Karpas-422 (cell line): ENCODE measurements at places on chromosomes 6 and 20.

- DNase-seq: no peak
Observed at GRCh38 chr20:53795170-53795569, 201.5 kb upstream of the ZNF217 start.

- DNase-seq: no peak
Observed at GRCh38 chr20:51303731-51304670, 238.5 kb downstream of the NFATC2 start.

GRCh38 chr6:32190054-32190851, at the start of gene PBX2:
Gene PBX2 (minus strand): TSS chr6:32190202. CDS start chr6:32189915, 287 bp downstream.
- DNase-seq: peak; percentile 97

DNA sequence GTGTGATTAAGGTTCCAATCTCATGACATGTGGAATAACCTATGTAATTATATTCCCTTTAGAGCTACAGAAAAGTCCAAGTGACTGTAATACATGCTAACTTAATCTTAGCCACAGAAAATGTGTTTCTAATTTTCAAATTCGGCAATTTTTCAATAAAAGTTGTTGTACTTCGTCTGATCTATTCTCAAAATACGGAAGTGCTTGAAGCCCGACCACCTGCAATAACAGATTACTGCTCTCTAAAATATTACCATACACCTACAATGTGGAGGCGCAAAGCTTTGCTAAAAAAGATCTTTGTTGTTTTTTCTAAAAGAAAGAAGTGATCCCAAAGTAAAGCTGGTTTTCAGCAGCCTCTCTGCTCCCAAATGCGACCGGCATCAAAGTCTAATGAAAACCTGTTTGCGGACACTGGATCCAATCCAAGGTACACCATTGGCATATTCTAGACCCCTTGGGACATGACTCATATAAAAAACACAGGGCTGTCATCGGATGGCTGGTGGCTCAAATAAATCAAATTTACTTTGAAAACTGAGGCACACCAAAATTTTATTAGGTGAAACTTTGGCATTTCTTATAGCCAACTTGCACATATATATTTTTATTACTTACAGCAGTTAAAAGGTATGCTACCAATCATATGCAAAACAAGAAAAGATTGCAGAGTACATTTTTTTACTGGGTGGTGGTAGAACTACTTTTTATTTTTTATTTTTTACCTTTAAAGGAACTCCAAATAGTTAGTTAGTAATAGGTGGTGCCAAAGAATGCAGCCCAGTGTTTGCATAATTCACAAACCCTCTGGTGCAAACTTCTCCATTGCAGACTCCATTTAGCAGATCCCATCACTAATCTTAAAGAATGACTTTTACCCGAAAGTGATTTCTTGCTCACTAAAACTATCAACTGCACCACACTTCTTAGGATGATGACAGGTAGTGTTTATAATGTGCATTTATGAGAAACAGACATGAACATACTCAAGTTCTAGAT, 118.7 kb upstream of the TBX18 start:
- DNase-seq: no peak

GRCh38 chr6:109052852-109053251, 41.8 kb downstream of the SESN1 start:
- DNase-seq: no peak

GRCh38 chr20:45583502-45583901, 4.4 kb upstream of the WFDC8 start:
- DNase-seq: no peak

DNA sequence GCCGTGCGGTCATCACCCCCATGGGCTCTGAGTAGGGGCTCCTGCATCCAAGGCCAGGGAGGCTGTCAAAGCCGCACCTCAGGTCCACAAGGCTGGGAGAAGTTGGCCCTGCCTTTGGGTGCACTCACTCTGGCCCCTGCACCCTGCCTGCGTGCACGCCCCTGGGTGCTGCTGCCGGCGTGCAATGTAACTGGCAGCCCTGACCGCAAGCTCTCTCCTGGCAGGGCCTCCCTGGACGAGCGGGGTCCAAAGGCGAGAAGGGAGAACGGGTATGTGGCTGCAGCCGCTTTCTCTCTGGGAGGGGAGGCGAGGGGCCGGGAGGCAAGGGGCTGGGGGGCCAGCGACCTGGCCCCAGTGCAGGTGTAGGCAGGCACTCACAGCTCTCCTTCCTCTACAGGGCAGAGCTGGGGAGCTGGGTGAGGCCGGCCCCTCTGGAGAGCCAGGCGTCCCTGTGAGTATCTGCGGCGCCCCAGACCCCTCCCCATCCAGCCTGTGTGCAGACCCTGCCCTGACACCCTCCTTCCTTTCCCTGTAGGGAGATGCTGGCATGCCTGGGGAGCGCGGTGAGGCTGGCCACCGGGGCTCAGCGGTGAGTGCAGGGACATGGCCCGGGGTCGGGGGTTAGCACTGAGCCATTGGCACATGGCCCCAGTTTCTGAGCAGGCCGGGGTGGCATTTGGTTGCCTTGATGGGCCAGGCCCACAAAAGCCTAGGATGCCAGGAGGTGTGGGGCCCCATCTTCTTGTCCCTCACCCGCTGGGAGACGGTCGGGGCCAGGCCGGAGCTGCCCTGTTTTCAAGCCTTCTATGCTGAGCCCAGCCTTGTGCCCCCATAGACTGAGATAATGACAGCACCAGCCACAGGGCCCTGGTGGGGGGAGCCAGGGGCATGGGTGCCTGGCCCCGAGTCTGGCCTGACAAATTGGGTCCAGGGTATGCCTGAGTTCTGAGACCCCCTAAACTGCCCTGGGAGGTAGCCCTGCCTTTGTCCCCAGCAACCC, 12.7 kb downstream of the COL9A3 start:
- no peak for DNase-seq

DNA sequence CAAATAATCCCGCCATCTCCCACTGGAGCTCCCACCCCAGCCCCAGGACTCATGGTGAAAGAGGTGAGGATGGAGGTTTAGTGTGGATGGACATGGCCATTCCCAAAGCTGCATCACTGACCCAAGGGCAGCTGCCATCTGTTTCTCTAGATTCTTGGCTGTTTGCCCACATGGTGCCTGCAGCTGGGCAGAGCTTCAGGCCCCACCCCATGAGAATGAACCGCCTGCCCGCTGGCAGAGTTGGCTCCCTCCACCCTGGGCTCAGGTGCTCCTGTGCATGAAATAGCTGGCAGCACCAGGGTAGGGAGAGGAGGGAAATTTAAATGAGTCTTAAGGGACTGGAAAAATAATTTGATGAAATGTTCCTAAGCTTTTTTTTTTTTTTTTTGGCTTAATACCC, 17.4 kb downstream of the SCML4 start:
- DNase-seq: no peak

DNA sequence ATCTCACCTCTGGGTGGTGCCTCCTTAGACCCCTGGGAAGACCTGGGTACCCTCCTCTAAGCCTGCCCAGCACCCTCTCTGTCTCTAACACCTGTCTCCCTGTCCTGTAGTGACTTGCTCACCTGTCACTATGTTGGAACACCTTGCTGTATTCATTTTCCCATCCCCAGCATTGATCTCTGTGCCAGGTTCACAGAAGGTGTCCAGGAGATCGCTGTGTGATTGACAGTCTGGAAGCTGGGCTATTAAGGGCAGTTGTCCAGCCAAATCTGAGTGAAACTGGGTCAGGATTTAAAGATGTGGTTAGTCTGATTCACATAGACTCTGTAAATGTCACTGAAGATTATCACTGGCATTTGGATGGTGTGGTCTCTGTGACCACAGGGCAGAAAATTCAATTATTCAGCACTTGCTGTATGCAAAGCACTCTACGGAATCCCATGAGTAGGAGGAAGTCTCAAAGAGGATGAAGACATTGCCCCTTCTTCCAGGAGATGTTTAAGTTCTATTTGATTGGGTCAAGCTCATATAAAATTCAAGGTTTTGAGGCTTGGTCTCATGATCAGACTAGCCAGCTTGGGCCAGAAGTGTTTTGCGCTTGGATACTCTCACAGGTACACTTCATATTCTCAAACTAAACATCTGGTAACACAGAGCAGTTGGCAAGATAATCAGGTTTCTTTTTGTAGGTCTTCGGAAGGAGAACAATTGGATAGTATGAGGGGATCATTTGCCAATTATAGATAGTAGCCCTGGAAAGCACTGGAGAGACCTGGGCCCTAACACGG, 57.8 kb upstream of the TAGAP start:
- DNase-seq: no peak

DNA sequence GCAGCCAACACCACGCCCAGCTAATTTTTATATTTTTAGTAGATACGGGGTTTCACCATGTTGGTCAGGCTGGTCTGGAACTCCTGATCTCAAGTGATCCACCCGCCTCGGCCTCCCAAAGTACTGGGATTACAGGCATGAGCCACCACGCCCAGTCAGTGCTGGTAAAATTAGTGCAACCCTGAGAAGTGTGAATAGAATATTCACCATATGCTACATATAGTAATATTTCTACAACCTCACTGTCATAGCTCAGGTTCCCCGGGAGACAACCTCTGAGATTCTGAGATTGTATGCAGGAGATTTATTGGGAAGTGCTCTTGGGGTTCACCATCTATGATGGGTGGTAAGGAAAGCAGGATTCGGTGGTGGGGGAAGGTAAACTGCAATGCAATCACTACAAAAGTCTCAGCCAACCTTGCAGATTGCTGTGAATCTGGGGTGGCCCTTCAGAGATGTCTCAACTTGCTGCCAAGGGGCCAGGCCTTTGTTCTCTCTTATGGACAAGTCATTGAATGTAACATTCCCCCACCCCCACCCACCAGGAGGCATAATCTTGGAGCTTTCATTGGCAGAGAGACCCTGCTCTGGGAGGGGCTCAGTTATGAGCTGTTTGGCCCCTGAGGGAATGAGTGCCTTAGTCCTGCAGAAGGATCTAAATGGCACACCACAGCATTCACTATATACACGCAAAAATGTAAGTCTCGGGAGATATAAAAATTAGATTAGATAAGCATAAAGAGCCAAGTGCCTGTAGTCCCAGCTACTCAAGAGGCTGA, 34.0 kb upstream of the SEC63 start:
- no peak for DNase-seq

DNA sequence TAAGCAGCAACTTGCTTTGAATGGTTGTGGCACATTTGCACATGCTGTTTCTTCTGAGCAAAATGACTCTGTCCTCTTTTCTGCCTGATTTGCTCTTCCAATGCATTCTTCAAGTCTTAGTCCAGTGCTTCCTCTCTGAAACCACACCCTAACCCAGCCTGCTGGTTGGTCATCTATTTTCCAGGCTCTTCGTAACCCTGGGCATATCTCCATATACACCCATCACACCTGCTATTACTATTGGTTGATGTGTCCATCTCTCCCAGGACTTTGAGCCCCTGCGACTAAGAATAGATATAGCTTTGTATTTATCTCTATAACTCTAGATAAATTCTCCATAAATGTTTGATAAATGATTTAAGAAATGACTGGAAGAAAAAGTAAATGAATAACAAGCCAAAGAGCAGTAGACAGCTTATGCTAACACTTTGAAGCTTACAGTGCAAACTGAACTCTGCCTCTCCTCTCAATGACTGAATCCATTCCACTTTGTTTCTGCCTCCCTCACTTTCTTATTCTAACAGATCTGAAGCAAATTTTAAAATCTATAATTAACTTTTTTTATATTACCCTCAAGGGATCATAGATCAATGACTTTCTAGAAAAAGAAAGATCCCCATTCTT, 59.7 kb upstream of the NT5E start:
- DNase-seq: no peak
